ENCODE measurements at places on chromosomes 5 and 9.

GRCh38 chr5:7320701-7321301 lies 75.1 kb upstream of the ADCY2 start:
- DNase-seq, result no peak
- peaks cover 4% of the 10 kb centered on the region for H3K27me3 ChIP-seq
- no peak overlapping the region for H3K4me3 ChIP-seq
- H3K4me1 ChIP-seq, result peaks cover 18% of the 10 kb centered on the region

GRCh38 chr5:153352685-153353219 lies 137.7 kb upstream of the GRIA1 start:
- no peak overlapping the region for H3K27ac ChIP-seq
- H3K27me3 ChIP-seq, result peaks cover 34% of the 10 kb centered on the region
- no peaks in the 10 kb centered on the region for H3K36me3 ChIP-seq
- DNase-seq, result no peak

GRCh38 chr5:10201223-10201868 lies 48.3 kb downstream of the ATPSCKMT start:
- DNase-seq, result peak; percentile 22
- no peak overlapping the region for H3K27ac ChIP-seq
- peaks cover 9% of the 10 kb centered on the region for H3K36me3 ChIP-seq
- H3K27me3 ChIP-seq, result no peaks in the 10 kb centered on the region

DNA sequence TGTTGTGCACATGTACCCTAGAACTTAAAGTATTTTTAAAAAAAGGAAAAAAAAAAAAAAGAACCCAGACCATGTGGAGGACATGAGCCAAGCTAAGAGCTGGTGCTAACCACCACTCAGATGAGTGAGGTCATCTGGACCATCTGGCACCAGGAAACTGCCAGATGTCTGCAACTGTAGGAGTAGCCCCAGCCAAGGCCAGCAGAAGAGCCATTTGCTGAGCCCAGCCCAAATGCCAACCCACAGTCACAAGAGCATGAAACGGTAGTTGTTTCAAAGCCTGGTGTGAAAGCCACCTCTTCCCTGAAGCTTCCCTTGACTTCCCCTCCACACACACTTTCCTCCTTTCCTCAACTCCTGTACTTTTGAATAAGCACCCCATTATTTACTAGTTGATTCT lies 69.2 kb upstream of the FCN1 start:
- no peak for DNase-seq
- no peak overlapping the region for H3K4me3 ChIP-seq
- no peaks in the 10 kb centered on the region for H3K36me3 ChIP-seq

GRCh38 chr9:128245421-128246151 lies 30.2 kb downstream of the GOLGA2 start:
- peak overlapping the region; percentile 82 for H3K27ac ChIP-seq
- H3K4me3 ChIP-seq, result peak overlapping the region; percentile 41
- H3K27me3 ChIP-seq, result peaks cover 4% of the 10 kb centered on the region
- DNase-seq, result peak; percentile 66
- H3K36me3 ChIP-seq, result peaks cover 13% of the 10 kb centered on the region
- H3K4me1 ChIP-seq, result peaks cover 61% of the 10 kb centered on the region

DNA sequence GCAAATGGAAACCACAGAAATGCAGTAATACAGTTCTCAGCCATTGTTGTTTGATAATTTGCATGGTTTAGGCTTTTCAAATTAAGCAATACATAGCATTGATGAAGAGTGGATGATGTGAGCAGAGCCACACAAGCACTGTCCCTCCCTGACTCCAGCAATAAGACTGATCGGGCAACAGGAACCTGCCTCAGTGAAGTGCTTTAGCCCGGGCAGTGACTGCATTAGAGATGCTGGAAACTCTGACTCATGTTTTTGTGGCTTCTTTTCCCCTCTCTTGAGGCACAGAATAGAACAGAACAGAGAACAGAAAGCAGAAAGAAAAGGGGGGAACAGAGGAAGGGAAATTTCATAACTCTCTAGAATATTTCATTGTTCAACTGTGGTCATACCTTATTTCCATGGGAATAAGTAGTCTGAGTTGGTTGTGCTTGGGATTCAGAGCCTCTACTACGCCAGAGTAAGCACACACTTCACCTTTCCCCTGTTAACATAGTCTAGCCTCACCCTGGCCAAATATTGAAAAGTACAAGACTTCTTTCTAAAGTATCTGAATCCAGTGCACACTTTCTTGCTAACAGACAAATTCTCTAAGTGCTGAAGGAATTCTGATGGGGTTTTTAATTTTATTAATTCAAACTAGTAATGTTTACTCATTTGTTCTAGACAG lies 164.8 kb upstream of the VCAN start:
- H3K27ac ChIP-seq, result peak overlapping the region; percentile 44
- peaks cover 4% of the 10 kb centered on the region for H3K27me3 ChIP-seq
- H3K4me1 ChIP-seq, result no peaks in the 10 kb centered on the region
- H3K36me3 ChIP-seq, result no peaks in the 10 kb centered on the region

GRCh38 chr9:127395497-127396252 lies 1.3 kb upstream of the SLC2A8 start:
- H3K36me3 ChIP-seq, result no peaks in the 10 kb centered on the region
- H3K4me1 ChIP-seq, result peaks cover 26% of the 10 kb centered on the region

DNA sequence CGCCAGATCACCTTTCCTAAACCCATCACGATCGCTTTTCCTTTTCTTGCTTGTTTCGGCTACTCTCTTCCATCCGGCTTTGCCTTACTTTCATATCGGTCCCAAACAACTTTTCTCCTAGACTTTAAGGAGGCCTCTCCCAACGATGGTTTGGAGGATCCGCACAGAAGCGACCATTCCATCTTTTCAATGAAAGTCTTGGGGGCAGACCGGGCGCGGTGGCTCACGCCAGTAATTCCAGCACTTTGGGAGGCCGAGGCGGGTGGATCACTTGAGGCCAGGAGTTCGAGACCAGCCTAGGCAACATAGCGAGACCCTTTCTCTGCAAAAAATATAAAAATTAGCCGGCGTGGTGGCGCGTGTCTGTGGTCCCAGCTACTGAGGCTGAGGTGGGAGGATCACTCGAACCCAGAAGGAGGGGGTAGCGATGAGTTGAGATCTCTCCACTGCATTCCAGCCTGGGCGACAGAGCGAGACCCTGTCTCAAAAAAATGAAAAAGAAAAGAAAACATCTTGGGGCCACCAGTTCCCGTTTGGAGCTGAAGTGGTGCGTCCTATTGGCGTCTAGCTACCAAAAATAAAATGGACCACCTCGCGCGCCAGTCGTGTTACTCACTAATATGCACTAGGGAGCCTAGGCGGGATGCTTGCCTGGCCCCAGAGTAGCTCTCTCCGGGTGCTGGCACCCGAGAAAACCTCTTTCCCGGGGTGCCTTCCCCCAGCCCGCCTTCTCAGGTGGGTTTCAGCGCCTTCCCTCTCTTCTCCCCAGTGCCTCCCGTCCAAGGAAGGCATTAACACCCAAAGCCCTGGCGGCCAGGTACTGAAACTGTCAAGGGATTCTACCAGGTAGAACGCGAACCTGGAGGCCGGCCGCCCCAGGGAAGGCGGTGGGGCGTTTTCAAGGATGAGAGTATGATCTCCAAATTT lies 800 bp upstream of the AP3B1 start:
- DNase-seq, result peak; percentile 30
- H3K27ac ChIP-seq, result peak overlapping the region; percentile 99
- H3K4me3 ChIP-seq, result peak overlapping the region; percentile 93

DNA sequence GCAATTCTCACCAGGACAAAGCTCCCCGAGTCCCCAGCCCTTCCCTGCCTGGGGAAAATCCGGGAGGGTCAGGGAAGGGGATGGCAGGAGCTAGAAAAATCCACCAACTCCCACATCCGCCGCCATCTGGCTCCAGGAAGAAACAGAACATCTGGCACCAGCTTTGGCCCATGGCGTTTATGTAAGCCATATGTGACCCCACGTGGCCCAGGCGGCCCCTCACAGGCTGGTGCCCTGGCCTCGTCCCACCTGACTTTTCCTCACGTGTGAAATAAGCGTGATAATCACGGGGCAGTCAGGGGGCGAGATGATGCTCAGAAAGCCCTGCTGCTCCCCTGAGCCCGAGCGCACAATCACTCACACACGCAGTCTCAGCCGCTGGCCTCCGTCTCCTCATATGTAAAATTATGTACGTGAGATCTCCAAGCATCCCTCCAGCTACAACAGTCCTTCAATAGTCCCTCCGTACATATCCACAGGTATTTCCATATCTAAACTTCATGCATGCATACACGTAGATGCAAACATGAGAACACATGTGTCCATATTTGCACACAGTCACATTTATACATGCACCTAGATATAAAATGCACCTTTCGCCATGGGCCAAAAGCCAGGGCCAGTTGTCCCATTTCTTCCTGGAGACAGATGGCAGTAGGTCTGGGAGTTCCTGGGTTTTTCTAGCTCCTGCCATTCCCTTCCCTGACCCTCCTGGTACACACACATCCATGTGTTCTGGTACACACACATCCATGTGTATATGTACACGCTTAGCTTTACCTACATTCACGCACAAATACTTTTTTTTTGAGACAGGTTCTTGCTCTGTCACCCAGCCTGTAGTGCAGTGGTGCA lies 28.9 kb downstream of the PLPP7 start:
- DNase-seq, result no peak
- H3K27me3 ChIP-seq, result peaks cover 8% of the 10 kb centered on the region
- H3K36me3 ChIP-seq, result no peaks in the 10 kb centered on the region
- no peak overlapping the region for H3K4me3 ChIP-seq
- no peak overlapping the region for H3K27ac ChIP-seq

- no peak for DNase-seq
- H3K36me3 ChIP-seq, result peaks cover 7% of the 10 kb centered on the region
- H3K27ac ChIP-seq, result no peak overlapping the region
- H3K4me3 ChIP-seq, result no peak overlapping the region
- peaks cover 7% of the 10 kb centered on the region for H3K4me1 ChIP-seq
- H3K27me3 ChIP-seq, result no peaks in the 10 kb centered on the region
Observed at GRCh38 chr5:107426209-107426608, 244.5 kb downstream of the EFNA5 start.

DNA sequence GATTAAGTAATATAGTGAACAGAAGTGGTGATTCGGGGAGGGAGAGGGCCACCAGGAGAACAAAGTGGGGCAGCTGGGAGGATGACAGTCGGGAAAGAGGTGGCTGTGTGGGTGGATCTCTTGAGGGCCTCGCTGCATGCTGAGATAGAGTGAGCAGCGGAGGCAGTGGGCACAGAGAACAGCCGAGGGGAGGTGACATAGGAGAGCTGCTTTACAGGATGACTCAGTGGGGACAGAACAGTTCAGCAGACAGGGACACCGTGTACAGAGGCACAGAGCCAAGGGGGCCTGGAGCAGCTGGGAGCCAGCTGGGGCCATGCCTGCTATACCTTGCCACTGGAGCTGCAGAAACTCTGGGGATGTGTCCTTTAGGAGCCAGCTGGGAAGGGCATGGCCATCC lies 273.9 kb downstream of the GADD45G start:
- peaks cover 21% of the 10 kb centered on the region for H3K4me1 ChIP-seq
- no peaks in the 10 kb centered on the region for H3K36me3 ChIP-seq
- DNase-seq, result no peak
- peak overlapping the region; percentile 12 for H3K27ac ChIP-seq
- H3K27me3 ChIP-seq, result peaks cover 3% of the 10 kb centered on the region
- H3K4me3 ChIP-seq, result no peak overlapping the region

GRCh38 chr5:132821791-132822190 lies 8.7 kb downstream of the SHROOM1 start:
- H3K4me3 ChIP-seq, result no peak overlapping the region
- no peak for DNase-seq
- H3K4me1 ChIP-seq, result peaks cover 21% of the 10 kb centered on the region
- H3K27ac ChIP-seq, result no peak overlapping the region
- H3K27me3 ChIP-seq, result peaks cover 62% of the 10 kb centered on the region

GRCh38 chr9:13324988-13325387 lies 45.5 kb upstream of the MPDZ start:
- H3K4me1 ChIP-seq, result no peaks in the 10 kb centered on the region
- H3K27me3 ChIP-seq, result no peaks in the 10 kb centered on the region
- H3K27ac ChIP-seq, result no peak overlapping the region
- DNase-seq, result no peak
- no peak overlapping the region for H3K4me3 ChIP-seq
- H3K36me3 ChIP-seq, result no peaks in the 10 kb centered on the region

DNA sequence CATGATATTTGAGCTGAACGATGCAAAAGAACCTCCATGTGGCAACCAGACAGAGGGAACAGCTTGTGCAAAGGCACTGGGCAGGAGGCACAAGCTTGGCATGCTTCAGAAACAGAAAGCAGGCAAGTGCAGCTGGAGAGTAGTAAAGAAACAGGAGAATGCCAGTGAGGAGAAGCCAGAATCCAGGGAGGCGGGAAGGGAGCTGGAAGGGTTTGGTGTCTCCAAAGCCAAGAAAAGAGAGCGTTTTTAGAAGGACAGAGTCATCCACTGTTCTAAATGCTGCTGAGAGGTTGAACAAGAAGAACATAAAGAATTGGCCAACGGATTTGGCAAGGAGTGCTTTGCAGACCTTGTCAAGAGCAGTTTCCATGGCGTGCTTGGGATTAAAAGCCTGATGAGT lies 124.7 kb downstream of the TLE1 start:
- DNase-seq, result no peak
- H3K27me3 ChIP-seq, result peaks cover 5% of the 10 kb centered on the region
- H3K27ac ChIP-seq, result no peak overlapping the region
- H3K4me3 ChIP-seq, result no peak overlapping the region

GRCh38 chr5:160036884-160037283 lies 27.9 kb downstream of the TTC1 start:
- peaks cover 50% of the 10 kb centered on the region for H3K36me3 ChIP-seq
- no peak overlapping the region for H3K4me3 ChIP-seq
- H3K27me3 ChIP-seq, result no peaks in the 10 kb centered on the region
- no peaks in the 10 kb centered on the region for H3K4me1 ChIP-seq
- DNase-seq, result no peak

- DNase-seq, result no peak
- peaks cover 14% of the 10 kb centered on the region for H3K4me1 ChIP-seq
- no peaks in the 10 kb centered on the region for H3K36me3 ChIP-seq
Observed at GRCh38 chr5:155466851-155467250, 453.3 kb downstream of the KIF4B start.

- H3K36me3 ChIP-seq, result no peaks in the 10 kb centered on the region
- no peak for DNase-seq
- no peak overlapping the region for H3K4me3 ChIP-seq
- H3K27ac ChIP-seq, result no peak overlapping the region
Observed at GRCh38 chr5:54390539-54391031, 64.9 kb upstream of the HSPB3 start.

DNA sequence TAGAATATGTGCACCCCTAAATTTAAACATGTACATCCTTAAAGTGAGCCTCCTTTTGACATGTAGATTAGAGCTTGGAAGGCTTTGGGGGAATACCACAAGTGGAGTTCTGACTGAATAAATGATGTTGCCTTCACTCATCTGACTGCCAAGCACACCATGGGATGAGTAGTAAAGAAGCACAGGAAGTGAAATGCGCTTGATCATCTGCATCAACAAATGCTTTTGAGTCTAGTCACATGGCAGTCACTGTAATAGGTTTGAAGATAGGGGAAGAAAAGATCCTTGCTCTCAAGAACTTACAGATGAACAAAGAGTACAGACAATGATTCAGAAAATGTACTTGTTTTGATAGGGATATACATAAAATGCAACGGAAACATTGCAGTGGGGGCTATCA lies 62.0 kb upstream of the STARD4 start:
- no peak for DNase-seq
- no peak overlapping the region for H3K4me3 ChIP-seq
- no peak overlapping the region for H3K27ac ChIP-seq
- peaks cover 11% of the 10 kb centered on the region for H3K27me3 ChIP-seq
- no peaks in the 10 kb centered on the region for H3K36me3 ChIP-seq
- H3K4me1 ChIP-seq, result no peaks in the 10 kb centered on the region
